Gastrocnemius medialis (tissue), 4 donors: ENCODE measurements at places on chromosomes 16 and 17. TPM values are rescaled to one million over a fixed set of nuclear protein-coding genes. Genes with fewer than 3 reads are reported as not detected.

- DNase-seq = no peak
- H3K27ac ChIP-seq = no peak overlapping the region
- no peaks in the 10 kb centered on the region for H3K27me3 ChIP-seq
- H3K36me3 ChIP-seq = no peaks in the 10 kb centered on the region
- no peaks in the 10 kb centered on the region for H3K4me1 ChIP-seq
Observed at GRCh38 chr17:13671771-13672170, 70.0 kb upstream of the HS3ST3A1 start.

DNA sequence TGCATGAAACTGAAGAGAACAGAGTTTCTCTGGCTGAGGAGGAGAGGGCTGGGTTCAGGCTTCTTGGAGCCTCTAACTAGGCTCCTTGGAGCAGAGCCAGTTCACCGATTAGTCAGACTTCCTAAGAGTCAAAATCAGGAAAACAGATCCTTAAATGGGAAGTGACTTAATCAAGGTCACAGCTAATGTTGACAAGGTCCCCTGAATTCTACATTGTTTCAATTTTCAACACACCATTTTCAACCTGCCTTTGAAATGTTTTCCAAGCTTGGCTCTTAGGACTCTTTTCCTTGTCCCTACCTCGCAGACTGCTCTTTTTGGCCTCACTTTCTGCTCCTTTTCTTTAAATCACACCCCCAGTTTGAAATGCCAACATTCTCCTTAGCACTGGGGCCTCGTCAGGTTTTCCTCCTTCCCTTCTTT, 16.3 kb downstream of the MYL4 start:
- no peaks in the 10 kb centered on the region for H3K36me3 ChIP-seq
- no peaks in the 10 kb centered on the region for H3K27me3 ChIP-seq
- H3K27ac ChIP-seq = peak overlapping the region; percentile 85
- peak; percentile 67 for DNase-seq
- no peak overlapping the region for H3K4me3 ChIP-seq

- H3K4me1 ChIP-seq = no peaks in the 10 kb centered on the region
- DNase-seq = no peak
- no peak overlapping the region for H3K27ac ChIP-seq
- no peak overlapping the region for H3K4me3 ChIP-seq
- H3K27me3 ChIP-seq = no peaks in the 10 kb centered on the region
Observed at GRCh38 chr17:71989117-71989516, 131.7 kb upstream of the SOX9 start.

DNA sequence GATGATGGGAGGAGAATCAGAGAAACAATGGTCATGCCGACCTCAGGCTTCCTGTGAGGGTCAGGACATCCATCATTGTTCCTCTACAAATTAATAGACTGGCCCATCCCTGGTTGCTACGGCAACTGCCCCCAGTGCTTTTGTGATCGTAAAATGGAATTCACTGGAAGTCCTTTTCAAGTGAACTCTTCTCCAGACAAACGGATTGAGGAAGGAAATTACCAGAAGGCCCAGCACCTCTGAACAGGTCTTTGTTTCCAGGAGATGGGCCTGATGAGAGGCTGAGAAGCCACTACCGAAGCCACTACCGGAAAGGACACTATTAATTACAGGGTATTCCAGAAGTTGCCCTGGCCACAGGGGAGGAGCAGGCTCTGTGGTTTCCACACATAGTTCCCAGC, 126.0 kb downstream of the MGAT5B start:
- no peaks in the 10 kb centered on the region for H3K4me1 ChIP-seq
- H3K27me3 ChIP-seq = no peaks in the 10 kb centered on the region
- no peak overlapping the region for H3K27ac ChIP-seq
- DNase-seq = no peak

GRCh38 chr17:69712801-69713311, 298.4 kb downstream of the MAP2K6 start:
- H3K36me3 ChIP-seq = no peaks in the 10 kb centered on the region
- H3K4me1 ChIP-seq = no peaks in the 10 kb centered on the region
- DNase-seq = no peak
- H3K27ac ChIP-seq = peak overlapping the region; percentile 16

Gene RILP
- 58.7 TPM for total RNA-seq

Gene WFDC1
- 0.68 TPM for total RNA-seq

Gene CCL8
- total RNA-seq = not detected

Gene GPR179
- total RNA-seq = 0.20 TPM

Gene CDRT15L2
- total RNA-seq = not detected
